D341Med (cell line): ENCODE measurements at places on chromosomes 7 and 10.

DNA sequence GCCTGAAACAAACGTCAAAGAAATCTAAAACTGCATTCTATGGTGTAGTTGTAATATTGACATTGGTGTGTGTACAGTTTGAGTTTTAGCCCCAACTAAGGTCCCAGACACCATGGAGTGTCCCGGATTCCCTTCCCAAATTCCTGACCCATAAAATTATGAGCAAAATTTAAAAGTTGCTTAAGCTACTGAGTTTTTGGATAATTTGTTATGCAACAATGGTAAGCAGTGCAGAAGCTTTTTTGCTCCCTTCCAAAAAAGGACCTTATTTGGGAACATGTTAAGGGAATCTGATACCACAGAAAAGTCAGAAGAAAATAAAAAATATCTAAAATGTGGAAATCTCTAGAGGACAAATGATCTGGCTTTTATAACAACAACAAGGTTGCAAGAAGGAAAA is 63.3 kb upstream of the KMT2E start:
- no peak for DNase-seq

GRCh38 chr10:36185097-36185496 is 543.0 kb upstream of the FZD8 start:
- no peak for DNase-seq

GRCh38 chr10:3281941-3282673 is 109.5 kb upstream of the PITRM1 start:
- no peak for DNase-seq

DNA sequence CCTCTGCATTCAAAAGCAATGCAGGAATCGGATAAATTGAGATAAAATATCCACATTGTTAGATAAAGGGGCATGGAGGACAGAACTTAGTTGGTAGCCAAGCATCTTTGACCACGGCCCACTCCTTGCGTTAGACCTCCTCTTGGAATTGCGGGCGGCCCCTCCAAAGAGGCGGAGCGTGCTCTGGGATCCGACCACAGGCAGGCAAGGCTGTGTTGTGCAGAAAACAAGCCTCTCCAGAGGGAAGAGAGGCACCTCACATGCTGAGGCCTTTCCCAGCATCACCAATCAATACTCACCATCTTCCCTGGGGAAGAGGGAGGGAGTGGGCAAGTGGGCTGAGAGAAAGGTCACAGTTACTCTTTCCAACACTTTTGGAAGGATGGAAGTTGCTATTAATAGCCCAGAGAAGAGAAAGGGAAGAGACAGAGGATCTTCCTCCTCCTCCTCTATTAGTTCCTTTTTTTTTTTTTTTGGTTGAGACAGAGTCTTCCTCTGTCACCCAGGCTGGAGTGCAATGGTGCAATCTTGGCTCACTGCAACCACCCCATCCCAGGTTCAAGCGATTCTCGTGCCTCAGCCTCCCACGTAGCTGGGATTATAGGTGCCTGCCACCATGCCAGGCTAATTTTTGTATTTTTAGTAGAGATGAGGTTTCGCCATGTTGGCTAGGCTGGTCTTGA is 49.7 kb upstream of the NRF1 start:
- no peak for DNase-seq

DNA sequence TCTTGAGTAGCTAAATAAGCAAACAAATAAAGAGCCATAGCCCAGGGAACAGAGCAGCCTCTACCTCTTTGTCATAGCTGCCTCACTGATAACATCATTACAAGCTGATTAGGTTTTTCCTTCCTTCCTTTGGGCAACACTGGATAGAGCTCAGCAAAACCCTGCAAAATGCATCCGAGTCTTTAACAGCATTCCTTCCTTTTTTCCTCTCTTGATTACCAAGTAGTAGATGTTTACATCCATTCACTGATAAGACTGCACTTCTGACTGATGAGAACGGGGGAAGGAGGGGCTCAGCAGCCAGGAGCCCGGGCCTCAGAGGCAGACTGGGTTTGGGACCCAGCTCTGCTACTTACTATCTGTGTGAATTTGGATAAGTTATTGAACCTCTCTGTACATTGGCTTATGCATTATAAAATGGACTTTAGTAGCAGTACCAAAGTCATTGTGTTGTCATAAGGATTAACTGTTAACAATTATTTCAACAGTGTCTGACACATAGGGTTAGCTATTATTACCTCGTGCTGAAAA is 214.2 kb downstream of the ANK3 start:
- DNase-seq: no peak

GRCh38 chr10:21705828-21706176 is 171.8 kb downstream of the MLLT10 start:
- DNase-seq: no peak

DNA sequence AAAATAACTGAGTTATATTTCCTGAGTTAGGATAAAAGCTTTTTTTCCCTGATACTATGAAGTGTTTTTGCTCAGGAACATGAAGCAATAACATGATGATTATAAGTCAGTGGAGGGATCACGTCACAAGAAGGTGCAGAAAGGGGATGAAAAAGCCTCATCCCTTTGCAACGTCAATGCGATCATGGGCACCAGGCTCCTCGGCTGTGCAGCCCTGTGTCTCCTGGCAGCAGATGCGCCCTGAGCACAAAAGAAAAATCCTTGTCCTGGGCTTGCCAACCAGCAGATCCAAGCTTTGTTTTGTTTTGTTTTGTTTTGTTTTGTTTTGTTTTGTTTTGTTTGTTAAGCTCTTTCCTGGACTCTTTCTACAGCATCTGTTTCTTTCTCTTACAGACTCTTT is 103.5 kb upstream of the PRSS1 start:
- no peak for DNase-seq

DNA sequence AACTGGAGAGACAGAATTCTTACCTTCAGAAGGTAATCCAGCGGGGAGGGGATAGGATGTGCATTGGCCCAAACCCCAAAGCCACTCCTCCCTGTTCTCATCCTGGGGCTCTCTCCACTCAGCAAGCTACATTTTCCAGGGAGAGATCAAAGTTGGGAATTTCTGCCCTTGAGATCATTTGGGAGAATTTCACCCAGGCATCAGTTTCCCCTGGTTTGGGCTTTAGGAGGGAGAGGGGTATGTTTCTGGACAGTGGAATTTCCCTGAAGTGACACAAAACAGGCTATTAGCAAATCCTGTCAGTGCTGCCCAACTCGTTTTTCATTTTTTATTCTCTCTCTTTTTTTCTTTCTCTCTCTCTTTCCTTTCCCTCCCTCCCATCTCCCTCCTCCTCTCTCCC is 35.7 kb downstream of the CYP17A1 start:
- no peak for DNase-seq

- no peak for DNase-seq
These were observed 23.6 kb upstream of the VSIR start for GRCh38 chr10:71796749-71797405.

DNA sequence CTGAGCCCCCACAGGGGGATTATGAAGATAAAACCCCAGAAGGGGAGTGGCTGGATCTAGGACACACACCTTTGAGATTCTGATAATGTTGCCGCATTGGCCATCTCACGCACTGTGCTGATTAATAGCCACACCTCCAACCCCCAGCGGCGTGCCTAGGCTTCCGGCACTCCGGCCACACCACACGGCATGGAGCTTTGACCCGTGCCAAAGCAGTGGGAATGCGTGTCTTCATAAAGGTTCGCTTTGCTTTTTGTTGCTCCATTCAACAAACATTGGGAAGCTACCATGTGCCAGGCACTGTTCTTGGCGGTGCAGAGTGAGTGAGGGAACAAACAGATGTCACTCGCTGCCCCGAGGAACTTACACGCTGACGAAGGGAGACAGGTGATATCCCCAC is 117.6 kb downstream of the TCERG1L start:
- DNase-seq: no peak

GRCh38 chr7:27153526-27153925 is 1.1 kb upstream of the HOXA3 start:
- no peak for DNase-seq

DNA sequence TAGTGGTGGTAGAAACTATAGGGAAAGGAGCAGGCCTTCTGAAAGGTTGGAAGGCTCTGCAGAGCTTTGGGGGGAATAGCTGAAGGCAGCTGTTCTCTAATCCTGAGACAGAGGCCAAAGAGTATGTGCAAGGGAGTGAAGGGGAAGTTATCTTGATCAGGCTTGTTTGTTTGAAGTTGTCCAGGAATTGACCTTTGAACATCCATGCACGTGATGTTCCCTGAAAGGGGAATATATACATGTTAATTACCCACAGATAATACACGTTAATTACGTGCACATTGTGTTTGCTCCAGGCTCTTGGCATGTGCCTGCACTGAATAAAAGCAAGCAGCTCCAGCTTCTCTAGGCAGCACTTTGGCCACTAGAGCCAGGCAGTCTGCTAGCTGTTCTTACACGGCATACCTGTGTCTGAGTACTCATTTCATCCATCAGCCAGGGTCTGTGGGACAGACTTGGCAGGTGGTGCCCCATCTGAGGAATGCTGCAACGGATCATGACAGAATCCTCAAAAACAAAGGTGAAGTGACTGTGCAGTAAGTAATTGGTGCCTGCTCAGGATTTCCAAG is 18.0 kb upstream of the STARD3NL start:
- DNase-seq: no peak

GRCh38 chr10:52782554-52782953 is 10.0 kb upstream of the MBL2 start:
- no peak for DNase-seq

DNA sequence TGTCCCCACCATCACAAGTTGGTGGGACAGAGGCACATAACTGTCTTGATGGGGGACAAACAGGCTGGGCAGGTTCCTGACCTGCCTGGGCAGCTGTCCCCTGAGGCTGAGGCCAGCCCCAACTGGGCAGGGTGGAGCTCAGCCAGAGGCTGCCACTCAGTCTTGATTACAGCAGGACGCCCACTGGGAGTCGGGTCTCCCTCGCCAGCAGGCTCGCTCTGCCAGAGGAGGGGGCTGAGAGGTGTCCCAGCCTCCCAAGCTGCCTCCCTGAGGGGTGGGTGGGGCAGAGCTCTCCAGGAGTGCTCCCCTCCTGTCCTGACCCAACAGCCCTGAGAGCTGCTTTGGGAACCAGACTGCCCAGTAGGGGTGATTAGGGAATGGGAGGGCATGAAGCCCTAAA is 1.8 kb upstream of the CAMK2G start:
- no peak for DNase-seq

- no peak for DNase-seq
These were observed 25.6 kb downstream of the SND1 start for GRCh38 chr7:127677433-127678230.

DNA sequence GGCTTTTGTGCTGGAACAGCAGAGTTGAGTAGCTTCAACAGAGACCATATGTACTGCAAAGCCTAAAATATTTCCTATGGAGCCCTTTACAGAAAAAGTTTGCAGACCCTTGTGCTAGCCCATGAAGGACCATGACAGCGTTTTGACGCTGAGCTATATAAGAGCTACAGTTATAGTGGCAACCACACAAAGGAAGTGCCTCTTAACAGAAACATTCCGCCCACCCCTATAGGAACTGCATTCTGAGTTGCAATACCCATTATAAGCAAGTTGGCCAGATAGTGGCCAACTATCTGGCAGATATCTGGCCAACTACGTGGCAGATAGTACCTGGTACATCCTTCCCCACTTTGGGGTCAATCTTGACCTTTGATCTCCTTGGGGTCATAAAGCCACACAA is 47.5 kb upstream of the DMBT1 start:
- no peak for DNase-seq

GRCh38 chr10:7233259-7233991 is 177.4 kb downstream of the SFMBT2 start:
- no peak for DNase-seq

- no peak for DNase-seq
These were observed 114.3 kb downstream of the CDK14 start for GRCh38 chr7:90710466-90710850.

DNA sequence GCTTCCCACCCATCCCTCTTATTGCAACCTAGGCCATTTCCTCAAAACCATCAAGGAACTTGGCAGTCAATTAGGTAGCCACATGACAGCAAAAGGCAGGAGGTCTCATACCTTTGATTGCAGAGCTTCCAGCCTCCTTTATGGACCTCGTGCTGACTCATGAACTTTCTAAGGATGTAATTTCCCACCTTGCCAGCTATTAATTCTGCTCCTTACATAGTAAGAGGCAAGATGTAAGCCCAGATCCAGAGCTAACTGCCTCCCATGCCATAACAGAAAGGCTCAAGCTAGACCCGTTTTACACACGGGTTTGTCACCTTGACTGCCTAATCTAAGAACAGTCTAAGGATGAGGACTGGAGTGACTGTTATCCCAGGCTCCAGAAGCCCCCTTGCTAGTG is 565.7 kb downstream of the KCNMA1 start:
- no peak for DNase-seq

DNA sequence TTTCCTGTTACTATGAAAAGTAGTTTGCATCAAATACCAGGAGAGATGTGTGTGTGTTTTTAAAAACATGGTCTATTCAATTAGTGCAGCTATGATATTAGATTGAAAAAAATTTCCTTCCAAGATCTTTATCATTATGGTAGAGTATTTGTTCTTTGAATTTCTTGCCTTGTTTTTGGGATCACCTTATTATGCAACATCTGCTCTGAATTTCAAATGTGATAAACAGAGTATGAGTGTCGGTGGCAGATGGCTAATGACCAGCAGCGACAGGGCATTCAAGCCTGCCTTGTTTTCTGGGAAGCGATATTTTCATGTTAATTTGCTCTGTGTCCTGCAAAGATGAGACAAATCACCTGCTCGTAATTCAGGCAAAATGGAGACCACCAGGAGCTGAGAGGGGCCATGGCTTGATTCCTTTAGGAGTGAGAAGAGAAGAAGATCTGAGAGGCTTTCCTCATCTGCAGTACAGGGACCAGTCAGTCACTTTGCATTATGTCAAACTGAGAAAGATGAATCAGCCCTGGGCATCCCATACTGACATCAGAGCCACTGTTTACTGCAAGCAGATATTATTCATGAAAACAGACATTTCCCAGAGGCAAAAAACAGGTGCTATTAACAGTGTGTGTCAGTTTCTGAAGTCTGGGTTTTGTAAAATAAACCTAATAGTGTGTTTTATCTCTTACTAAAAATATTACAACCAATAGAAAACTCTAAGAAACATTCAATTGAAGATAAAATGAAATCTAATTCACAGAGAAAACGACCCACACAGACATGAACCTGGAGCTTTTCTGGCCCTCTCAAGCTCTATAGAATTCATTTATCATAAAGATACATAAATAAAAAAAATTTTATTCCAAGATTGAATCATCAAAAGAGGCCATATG is 67.6 kb downstream of the CDK6 start:
- no peak for DNase-seq

DNA sequence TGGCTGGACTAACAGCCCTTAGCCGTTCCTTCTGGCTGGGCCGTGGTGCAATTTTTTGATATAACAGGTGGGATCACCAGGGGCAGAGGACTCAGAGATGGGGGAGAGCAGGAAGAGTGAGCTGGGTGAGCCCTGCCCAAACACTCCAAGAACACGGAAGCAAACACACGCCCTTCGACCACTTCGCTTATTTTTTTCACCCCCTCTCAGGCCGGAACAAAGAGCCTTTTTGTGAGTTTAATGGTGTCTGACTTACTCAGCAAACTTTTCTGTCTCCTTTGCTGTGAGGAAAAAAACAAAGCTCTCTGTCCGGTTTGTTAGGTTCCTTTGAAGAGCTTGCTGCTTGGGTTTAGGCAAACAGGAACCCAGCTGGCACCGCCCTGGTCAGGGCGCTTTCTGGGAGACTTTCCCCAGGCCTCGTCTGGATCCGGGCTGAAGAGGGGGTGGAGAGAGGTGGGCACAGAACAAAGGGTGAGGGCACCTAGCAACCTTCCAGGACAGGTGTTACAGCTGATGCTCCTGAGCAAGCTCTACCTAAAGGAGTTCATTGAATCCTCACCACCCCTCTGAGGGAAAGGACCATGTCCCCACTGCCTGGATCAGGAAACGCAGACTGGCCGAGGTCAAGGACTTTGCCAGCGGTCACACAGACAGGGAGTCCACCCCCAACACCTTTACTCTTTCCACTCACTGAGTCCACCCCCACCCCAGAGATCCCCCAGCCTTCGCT is 23.3 kb downstream of the CALML3 start:
- DNase-seq: no peak
